ENCODE measurements at places on chromosomes 2 and 18.

GRCh38 chr2:49901202-49902065 is 747.1 kb upstream of the FSHR start:
- no peak for DNase-seq

DNA sequence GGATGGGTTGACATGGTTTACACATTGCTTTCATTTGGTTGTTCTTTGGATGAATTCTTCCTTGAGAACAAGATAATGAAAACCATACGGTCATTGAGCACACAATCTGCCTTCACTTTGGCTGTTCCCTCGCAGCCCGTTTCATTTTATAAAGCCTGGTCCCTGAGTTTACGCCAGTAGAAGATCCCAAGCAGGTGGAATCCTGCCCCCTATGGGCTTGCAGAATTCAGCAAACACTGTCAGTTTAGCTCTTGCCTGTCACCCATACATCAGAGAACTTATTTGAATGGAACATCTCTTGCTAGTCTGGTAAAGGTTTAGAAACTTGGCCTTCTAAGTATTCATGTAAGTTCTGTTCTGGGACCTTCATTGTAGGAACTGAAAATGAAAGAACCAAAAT is 666.4 kb upstream of the ZEB2 start:
- no peak for DNase-seq

DNA sequence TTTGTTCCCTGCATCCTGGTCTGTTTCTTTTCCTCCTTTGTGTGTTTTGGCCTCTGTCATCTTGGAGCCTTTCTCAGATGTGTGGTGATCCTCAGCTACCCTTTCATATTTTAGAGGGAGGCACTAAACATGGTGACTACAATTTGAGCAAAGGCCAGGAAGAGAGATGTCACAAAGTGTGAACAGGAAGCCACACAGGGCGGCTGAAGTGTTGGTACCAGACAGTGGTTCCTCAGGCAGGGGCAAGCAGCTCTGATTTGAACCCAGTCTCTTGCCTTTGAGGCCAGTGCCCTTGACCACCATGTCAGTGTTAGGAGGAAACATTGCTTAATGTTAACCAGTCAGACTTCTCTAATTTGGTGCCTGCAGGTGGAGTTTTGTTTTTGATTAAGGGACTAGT is 9.2 kb downstream of the LRRFIP1 start:
- DNase-seq = peak; percentile 23

- DNase-seq = no peak
Observed at GRCh38 chr2:82675186-82675585, 1783.9 kb downstream of the SUCLG1 start.

DNA sequence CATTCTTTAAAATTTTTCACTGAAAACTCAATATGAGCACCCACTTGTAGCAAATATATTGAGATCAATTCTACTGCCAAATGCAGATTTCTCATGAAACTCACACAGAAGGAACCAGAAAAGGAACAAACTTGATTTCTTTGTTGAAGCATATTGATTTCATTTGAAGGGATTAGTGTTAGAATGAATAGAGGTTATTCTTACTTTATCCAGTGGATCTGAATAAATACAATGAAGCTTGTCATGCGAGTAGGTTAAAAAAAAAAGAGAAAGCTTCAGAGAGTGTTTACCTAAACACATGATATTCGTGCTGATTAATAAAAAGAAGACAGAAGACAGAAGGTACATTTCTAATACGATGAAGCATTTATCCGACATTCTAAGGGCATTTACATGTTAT is 226.7 kb upstream of the ZSWIM2 start:
- DNase-seq = no peak

GRCh38 chr2:190765386-190766173 is 115.0 kb upstream of the GLS start:
- DNase-seq = no peak

- DNase-seq = no peak
Observed at GRCh38 chr2:25090801-25091200, 48.9 kb downstream of the EFR3B start.

GRCh38 chr2:31223026-31223425 is 5.7 kb upstream of the CAPN14 start:
- no peak for DNase-seq

DNA sequence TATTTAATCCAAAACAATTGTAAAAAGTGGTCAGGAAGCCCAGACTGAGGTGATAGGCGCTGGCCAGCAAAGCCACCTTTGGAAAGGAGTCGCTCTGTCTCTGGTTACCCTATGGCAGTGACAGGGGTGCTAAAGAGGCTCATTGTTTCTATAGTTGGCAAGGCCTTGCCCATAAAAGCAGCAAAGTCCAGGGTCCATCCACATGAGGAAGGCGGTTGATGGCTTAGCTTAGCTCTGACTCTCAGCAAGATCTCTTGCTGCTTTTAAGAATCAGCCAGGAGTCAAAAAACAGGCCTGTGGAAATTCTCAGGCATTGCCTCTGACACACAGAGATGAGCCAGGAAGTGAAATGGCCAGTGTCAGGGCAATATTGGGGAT is 57.8 kb upstream of the CYP26B1 start:
- DNase-seq = no peak

GRCh38 chr2:145464866-145465265 is 944.9 kb upstream of the ZEB2 start:
- DNase-seq = no peak

GRCh38 chr2:96556441-96557330 is 20.1 kb downstream of the ARID5A start:
- DNase-seq = peak; percentile 62

GRCh38 chr2:72211350-72211749 is 63.7 kb upstream of the CYP26B1 start:
- no peak for DNase-seq

GRCh38 chr2:168215813-168216212 is 31.6 kb downstream of the STK39 start:
- DNase-seq = no peak

- no peak for DNase-seq
Observed at GRCh38 chr2:73008766-73009135, 62.8 kb downstream of the SFXN5 start.

DNA sequence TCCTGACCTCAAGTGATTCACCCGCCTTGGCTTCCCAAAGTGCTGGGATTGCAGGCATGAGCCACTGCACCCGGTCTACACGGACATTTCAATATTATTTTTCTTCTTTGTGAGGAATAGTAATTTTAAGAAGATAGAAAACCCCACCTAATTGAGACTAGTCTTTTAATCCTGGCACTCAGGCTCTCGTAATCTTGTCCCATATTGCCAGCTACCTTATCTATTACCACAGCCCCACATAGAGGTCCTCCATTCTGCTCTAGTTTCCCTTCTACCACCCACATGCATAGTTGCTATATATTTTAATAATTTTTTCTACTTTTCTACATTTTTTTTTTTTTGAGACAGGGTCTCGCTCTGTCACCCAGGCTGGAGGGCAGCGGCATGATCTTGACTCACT is 9.5 kb upstream of the USP14 start:
- DNase-seq = no peak

DNA sequence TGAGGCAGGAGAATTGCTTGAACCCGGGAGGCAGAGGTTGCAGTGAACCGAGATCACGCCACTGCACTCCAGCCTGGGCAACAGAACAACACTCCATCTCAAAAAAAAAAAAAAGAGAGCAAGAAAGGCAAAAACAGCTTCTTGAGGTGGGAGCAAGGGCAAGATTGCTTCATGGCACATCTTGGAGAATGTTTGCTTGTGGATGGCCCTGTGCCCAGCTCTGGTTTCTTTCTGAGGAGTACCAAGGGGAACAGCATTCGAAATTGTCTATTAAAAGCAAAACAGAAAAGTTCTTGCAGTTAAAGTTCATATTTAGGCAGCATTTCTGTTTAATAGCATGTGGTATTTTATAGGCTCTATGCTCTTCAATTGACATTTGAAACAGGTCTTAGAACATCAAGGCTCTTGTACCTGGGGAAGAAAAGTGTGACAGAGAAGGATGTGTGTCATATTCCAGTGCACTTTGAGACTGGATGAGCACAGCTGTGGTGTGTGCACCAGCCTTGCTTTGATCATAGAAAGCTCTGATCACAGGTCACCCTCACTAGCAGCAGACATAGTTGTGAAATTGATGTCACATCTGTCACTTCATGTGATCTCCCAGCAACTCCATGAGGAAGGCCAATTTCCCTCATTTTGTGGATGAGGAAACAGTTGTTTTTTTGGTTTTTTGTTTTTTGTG is 154.3 kb downstream of the UXS1 start:
- DNase-seq = no peak

- no peak for DNase-seq
Observed at GRCh38 chr2:55672630-55673029, 21.0 kb downstream of the PNPT1 start.

- no peak for DNase-seq
Observed at GRCh38 chr2:126979039-126980003, 80.6 kb downstream of the TEX51 start.

DNA sequence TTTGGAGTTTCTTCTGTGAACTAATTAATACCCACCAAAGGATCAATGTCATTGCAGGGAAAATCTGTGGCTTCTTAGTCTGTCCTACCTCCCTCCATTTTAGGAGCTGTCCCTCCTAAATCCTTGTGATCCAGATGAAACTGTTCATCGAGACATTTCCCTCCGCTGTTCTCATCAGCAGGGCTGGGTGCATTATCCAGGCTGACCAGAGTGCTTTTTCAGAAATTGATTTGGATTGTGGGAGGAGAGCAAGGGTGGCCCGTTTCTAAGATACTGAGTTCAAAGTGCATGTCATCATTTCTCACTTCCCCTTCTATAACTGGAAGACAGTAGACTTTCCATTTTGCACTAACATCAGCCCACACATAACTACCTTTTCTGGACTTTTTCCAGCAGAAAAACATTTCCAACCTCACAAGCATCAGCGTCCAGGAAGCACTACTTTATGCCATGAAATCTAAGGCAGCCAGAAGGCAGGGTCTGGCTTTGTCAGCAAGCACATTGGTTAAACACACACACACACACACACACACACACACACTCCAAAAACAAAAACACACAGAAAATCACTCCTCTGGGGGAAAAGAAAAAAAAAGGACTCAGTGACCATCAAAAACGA is 94.1 kb downstream of the ANKRD44 start:
- no peak for DNase-seq

DNA sequence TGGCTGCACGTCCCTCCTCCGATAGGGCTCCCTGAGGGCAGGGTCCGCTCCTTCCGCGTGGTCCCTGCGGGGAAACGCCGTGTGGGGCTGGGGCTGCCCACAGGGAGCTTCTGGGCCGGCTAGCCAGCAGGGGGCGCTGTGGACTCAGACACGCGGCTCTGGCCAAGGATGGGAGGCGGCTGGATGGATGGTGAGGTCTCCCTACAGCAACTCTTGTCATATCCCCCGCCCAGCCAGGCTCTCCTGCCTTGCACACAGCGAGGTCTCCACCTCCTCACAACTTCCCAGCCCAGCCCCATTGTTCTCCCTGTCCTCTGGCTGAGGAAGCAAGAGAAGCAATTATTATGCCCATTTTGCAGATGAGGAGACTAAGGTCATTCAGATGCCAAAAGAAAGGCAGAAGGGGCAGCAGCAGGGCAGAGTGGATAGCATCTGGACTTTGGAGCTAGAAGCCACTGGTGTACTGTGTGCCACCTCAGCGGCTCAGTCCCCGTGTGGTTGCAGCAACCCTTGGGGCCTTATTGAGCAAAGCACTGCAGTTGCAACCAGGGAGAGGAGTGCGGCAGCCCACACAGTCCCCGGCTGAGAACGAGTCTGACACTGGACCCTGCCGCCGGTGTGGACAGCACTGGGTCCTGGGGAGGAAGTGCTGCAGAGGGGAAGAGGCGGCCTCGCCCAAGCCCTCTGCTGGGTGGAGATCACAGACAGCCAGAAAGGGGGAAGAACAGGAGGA is 99.0 kb downstream of the ZFP36L2 start:
- DNase-seq = peak; percentile 81

- no peak for DNase-seq
Observed at GRCh38 chr18:10230072-10230471, 224.4 kb upstream of the APCDD1 start.

GRCh38 chr18:76099931-76100457 is 395.0 kb downstream of the ZNF516 start:
- DNase-seq = no peak

- no peak for DNase-seq
Observed at GRCh38 chr2:33219850-33220275, 256.6 kb upstream of the RASGRP3 start.
